ENCODE measurements at places on chromosomes 4 and X.

DNA sequence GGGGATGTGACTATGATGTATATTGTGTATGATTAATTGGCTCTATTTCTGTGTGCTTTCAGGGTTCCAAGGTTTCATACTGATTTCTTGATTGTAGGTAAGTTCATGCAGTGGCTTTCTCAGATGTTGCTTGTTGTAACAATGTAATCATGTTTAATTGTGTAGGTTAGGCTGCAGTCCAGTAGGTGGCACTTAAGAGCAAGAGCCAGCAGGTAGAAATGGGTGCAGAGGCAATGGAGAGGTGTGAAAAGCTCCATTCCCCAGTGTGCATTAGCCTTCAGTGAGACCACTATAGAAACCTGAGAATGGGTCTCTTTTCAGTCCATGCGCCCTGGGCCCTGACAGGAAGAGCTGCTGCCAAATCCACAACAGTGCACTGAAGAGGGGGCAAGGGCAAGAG is 28.2 kb downstream of the DCAF12L2 start:
- no peak for DNase-seq

GRCh38 chr4:37588150-37588549 is 98.0 kb downstream of the RELL1 start:
- DNase-seq = no peak

DNA sequence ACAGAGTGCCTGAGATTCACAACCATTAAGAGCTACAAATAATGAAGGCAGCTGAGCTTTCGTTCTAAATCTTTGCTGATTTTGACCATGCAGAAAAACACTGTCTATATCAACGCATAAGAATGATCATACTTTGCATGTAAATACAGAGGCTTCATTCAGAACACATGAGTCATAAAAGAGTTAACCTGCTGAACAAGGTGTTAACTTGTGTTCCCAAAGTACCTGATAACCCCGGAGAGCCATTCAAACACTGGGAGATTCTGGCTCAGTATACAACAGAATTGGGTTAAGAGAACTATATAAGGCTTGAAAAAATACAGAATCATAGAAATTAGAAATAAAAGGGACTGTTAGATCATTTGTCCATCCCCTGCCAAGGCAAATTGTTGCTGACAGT is 964.3 kb upstream of the TENM3 start:
- DNase-seq = no peak

DNA sequence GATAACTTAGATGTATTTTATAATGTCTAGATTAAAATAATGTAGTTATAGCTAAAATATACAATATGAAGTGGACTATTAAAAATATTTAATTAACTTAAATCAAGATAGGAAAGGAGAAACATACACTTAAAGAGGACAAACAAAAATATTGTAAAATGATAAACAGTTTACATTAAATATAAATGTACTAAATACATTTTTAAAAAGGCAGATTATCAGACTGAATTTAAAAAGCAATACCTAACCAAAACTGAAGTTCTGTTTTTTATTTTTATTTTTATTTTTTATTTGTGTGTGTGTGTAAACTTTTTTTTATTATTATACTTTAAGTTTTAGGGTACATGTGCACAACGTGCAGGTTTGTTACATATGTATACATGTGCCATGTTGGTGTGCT is 811.6 kb upstream of the INTU start:
- no peak for DNase-seq

GRCh38 chr4:6313216-6313615 is 43.6 kb downstream of the WFS1 start:
- DNase-seq = no peak

DNA sequence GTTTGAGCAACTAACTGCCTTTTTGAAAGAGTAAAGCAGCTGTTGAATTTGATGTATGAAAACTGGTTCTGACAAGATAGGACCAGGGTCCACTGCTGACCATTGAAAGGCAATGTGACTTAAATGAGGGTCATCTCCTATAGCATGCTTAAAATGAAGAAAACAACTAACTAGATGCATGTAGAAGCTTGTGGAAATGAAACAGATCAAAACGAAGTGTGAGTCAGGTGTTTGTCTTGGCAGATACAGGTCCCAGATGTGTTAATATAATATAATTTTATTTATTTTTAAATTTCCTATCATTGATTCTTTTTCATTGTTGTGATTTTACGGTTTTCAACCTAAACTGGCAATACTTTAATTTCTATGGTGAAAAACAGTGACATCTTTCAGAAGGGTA is 83.6 kb downstream of the ATOH1 start:
- DNase-seq = no peak

- no peak for DNase-seq
Measured at GRCh38 chr4:5465956-5466355, 242.4 kb downstream of the EVC2 start.

- DNase-seq = no peak
Measured at GRCh38 chr4:16124232-16124631, 40.4 kb upstream of the PROM1 start.

DNA sequence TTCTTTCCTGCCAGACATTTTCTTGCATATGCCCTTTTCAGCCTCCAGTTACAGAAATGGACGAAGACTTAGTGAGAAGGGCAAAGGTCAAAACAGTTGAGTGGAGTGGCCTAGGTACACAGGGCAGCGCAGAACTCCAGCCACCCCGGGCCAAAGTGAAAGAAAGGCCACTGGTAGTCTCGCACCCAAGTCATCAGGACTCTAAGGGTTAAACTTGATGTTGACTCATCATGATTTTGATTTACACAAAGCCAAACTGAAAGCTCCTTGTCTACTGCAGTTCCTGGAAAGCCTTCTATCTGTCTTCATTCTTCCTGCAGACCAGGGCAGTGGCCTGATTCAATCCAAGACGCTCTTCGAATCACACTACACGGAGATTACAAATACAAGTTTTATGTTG is 2.6 kb upstream of the IL13RA1 start:
- peak; percentile 47 for DNase-seq

GRCh38 chr4:57168982-57169381 is 58.8 kb upstream of the IGFBP7 start:
- no peak for DNase-seq

- DNase-seq = no peak
Measured at GRCh38 chr4:107068116-107068515, 32.0 kb upstream of the DKK2 start.

- DNase-seq = peak; percentile 81
Measured at GRCh38 chr4:70705183-70706043, 16.4 kb upstream of the RUFY3 start.

DNA sequence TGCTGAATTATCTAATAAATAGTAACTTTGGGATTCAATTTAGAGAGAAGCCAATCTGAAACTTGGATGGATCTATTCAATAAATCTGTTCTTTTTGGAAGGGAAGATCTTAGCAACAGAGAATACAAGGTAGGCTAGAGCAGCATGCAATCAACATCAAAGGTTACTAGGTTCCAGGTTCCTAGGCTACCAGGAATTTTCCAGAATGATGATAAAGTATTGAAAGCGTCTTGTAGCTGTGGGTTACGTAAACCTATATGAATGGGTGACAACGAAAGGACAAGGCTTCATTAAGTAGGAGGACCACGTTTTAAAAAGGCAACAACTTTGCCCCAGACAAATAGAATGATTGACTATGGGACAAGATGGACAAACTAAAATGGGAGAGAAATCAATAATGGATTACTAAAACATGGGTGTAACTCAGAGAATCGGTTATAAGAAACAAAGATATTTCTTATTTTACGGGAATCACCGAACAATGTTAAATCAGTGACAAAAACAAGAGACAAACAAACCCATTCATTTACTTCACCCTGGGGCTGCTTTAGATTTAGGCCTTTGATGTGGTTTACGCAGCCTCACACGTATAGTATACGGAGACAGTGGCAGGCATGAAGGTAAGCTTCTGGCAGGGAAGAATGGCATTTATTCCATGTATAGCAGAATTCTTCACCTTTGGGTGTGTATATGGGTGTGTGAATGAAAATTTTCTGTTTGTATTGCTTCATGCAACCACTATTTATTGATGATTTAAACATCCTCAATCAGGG is 732.6 kb upstream of the PABPC4L start:
- DNase-seq = no peak

DNA sequence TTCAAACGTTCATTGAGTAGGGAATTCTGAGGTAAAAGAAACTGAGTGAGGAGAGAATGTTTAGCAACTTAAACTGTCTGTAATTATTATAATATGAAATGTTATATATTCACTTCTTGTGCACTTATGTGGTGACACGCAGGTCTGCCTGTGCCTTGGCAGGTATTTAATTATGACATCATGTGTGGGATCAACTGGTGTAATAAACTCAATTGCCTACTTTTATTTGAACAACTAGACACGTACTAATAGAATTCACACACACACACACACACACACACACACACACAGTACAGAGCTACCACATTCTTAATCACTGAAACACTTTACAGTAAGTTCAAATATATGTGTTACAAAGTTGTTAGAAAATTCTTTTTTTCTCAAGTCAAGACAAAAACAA is 20.7 kb upstream of the SLC25A31 start:
- DNase-seq = no peak

DNA sequence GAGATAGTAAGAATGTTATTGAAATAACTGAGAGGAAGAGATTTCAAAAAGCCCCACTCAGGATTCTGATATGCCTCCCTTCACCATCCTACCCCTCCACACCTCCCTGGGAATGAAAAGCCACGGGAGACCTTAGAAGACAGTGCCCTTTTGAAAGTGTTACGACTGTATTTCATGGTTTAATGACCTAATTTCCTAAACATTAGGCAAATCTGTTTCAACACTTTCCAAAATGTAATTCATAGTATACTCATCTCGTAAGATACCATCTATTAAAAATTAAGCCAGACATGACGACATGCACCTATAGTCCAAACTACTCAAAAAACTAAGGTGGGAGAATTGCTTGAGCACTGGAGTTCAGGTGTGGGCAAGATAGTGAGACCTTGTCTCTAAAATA is 106.3 kb downstream of the HNRNPD start:
- DNase-seq = no peak

DNA sequence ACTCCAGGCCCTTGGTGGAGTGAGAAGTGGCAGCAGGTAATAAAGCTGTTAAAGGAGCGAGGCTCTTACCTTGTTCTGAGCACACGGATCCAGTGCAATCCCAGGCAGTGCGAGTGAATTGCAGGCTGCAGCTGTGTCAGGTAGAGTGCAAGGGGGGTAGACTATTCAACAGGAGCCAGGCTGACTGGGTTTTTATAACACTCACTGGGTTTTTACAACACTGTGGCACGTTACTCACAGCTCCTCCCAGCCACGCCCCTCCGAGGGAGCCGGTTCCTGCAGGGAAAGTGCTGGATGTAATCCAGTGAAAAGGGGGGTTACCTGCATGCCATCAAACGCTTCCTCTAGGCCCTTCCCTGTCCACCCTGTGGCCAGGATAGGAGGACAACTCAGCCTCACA is 358 bp downstream of the FGFBP1 start:
- peak; percentile 86 for DNase-seq

DNA sequence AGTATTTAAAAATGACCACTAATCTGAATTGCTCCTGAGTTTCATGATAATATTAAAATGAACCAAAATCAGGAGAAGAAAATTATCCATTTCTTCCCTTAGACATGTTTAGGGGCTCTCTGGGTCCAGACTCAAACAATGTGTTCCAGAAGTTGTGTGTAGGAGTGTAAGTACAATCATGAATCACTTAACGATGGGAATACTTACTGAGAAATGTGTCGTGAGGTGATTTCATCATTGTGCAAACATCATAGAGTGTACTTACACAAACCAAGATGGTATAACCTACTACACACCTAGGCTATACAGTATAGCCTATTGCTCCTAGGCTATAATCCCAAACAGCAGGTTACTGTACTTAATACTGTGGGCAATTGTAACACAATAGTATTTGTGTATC is 74.8 kb downstream of the STPG2 start:
- DNase-seq = no peak

GRCh38 chrX:133440797-133441163 is 25.5 kb upstream of the GPC4 start:
- no peak for DNase-seq

- no peak for DNase-seq
Measured at GRCh38 chr4:175874306-175874705, 62.2 kb upstream of the GPM6A start.

DNA sequence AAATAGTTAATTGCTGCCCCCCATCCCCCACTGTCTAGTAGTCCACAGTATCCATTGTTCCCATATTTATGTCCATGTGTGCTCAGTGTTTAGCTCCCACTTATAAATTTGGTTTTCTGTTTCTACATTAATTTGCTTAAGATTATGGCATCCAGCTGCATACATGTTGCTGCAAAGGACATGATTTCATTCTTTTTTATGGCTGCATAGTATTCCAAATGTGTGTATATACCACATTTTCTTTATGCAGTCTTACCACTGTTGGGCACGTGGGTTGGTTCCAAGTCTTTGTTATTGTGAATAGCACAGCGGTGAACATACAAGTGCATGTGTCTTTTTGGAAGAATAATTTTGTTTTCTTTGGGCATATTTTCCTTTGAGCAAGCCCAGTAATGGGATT is 113.0 kb upstream of the LNX1 start:
- no peak for DNase-seq

DNA sequence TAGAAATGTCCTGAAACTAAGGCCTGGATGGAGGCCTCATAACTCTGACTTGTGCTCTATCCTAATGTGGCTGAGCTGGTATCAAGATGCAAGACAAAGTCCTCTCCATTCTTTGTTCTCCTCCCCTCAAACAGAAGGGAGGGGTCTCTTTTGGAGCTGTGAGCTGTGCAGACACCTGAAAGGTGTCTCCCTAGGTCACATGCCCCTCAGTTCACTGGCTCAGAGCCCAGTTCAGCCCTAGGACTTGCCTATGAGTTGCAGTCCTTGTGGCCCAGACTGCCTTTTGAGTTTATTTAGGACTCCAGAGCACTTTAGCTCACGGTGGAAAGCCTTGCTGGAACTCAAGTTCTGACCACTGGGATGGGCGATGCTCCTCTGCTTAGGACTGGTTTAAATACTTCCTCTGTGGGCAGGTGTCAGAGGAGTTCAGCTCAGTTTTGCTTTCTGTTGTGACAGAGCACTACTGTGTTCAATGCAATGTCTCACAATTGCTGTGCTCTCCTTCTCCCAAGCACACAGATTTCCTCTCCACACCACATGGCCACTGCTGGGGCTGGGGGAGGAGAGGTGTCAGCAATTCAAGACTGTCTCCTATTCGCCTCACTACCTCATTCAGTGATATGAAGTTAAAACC is 84.8 kb upstream of the ZNF827 start:
- no peak for DNase-seq

DNA sequence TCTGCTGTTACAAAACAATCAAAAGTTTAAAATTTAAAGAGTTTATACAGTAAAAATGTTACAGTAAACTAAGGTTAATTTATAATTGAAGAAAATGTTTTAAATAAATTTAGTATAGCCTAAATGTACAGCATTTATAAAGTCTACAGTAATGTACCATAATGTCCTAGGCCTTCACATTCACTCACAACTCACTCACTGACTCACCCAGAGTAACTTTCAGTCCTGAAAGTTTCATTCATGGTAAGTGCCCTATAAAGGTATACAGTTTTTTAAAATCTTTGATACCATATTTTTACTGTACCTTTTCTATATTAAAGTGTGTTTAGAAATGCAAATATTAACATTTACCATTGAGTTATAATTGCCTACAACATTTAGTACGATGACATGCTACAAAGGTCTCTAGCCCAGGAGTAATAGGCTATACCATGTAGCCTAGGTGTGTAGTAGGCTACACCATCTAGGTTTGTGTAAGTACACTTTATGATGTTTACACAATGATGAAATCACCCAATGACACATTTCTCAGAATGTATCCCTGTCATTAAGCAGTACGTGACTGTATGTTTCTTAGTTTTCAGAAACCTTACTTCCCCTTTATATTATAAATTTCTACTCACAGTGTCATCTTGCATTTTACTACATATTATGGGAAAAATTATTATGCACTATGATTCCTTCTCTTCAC is 320.8 kb downstream of the ADAM29 start:
- DNase-seq = no peak

Data from Peyer's patch (tissue), 4 donors.